Uterine smooth muscle cell (primary cell): ENCODE measurements at places on chromosomes 7 and 10. TPM values are rescaled to one million over a fixed set of nuclear protein-coding genes. Genes with fewer than 3 reads are reported as not detected.

TRIM50 gene
- total RNA-seq, result not detected in 2 replicates

FOXP2 gene
- total RNA-seq, result 3.5 and 6.6 TPM in 2 replicates

TMEM243 gene
- total RNA-seq, result 28.8 and 41.6 TPM in 2 replicates

CLDN15 gene
- 2.5 and 3.5 TPM in 2 replicates for total RNA-seq

LAMB1 gene
- total RNA-seq, result 208 and 292 TPM in 2 replicates

ATG9B gene
- total RNA-seq, result 0.11 and 0.12 TPM in 2 replicates

AKR1C4 gene
- total RNA-seq, result not detected in 2 replicates

ENO4 gene
- total RNA-seq, result 0.11 and 0.25 TPM in 2 replicates

PKD2L1 gene
- under 0.01 TPM in 1 of 2 replicates, not detected in the other for total RNA-seq

DENND2A gene
- total RNA-seq, result 14.9 and 22.5 TPM in 2 replicates

ERVW-1 gene
- not detected in 2 replicates for total RNA-seq

NPFFR1 gene
- total RNA-seq, result not detected in 2 replicates

TMEM273 gene
- not detected in 2 replicates for total RNA-seq

PNLIPRP1 gene
- total RNA-seq, result not detected in 2 replicates

CHN2 gene
- total RNA-seq, result 0.44 and 0.87 TPM in 2 replicates

TCF7L2 gene
- 2.8 and 6.1 TPM in 2 replicates for total RNA-seq
